Skeletal muscle cell (primary cell): ENCODE measurements at places on chromosomes 2 and 18.

- DNase-seq = no peak
Observed at GRCh38 chr2:229901819-229902218, 20.0 kb downstream of the TRIP12 start.

DNA sequence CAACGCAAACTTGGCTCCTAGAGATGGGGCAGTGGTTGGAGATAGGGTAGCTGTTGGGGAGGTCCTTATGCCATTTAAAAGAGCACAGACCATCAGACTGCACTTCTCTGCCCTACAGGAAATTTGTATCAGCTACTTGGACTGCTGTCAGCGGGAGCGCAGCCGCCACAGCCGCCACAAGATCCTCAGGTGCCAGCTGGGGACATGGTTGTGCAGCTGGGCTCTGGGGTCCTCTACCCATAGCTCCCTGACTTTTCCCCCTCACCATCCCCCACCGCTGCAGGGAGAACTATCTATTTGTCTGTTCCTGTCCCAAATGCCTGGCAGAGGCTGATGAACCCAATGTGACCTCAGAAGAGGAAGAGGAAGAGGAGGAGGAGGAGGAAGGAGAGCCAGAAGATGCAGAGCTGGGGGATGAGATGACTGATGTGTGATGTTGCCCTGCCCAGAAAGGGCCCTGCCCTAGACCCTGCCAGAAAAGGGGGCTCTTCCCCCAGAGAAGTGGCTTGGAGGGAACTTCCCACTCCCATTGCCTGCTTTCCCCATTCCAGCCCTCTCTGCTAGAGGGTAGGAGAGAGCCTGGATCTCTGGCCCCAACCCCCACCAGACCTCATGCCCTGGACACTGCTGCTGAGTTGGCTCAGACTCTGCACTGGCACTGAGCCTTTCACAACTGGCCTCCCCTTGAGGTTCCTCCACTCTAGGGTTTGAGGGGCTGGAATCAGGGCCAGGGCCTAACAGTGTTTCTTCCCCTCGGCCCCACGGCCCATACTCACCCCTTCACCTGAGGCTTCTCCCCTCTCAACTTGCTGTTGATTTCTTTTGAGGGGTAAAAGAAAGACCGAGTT, 7.3 kb downstream of the PRADC1 start:
- DNase-seq = no peak

GRCh38 chr2:5706717-5707455, 14.7 kb downstream of the SOX11 start:
- DNase-seq = no peak

GRCh38 chr2:16566701-16567100, 98.9 kb downstream of the CYRIA start:
- DNase-seq = no peak

DNA sequence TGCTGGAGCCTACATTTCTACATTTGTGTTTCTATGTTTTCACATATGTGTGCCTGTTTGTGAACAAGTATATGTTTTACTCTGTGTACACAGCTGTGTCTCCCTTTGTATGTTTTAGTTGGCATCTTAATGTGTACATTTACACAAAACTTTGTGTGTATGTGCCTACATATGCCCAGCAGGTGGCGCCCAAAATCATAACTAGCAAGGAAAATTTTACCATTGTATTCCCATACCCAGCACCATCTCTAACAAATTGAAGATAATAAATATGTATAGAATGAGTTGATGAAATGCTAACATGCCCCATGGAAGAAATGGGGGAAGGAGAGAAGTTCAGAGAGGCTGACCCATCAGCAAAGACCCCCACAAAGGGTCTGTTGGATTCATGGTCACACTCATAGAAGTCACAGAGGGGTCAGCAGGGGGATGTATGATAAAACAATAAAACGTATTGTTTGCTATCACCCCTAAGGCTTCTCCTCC, 48.1 kb downstream of the PKDCC start:
- DNase-seq = no peak

DNA sequence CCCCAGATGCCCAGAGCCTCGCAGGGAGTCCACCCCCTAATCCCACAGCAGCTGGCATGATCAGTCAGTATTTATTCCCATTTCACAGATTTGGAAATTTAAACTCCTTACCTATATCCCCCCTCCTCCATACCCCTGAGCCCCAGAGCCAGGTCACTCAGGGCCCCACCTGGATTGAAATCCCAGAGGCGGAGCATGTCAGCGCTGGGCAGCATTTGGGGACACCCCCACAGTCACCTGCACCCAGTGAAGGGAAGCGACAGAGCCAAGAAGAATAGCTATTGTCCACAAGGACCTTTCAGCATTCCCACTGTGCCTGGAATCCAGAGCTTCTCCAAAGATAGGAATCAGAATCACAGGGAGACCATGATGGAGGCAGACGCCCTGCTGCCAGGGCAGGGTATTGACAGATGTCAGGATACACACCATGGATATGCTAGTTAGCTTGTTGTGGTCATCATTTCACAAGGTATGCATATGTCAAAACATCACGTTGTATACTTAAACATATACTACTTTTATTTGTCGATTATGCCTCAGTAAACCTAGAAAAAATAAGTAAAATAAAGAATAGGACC, 968 bp upstream of the ASTL start:
- no peak for DNase-seq

- DNase-seq = no peak
Observed at GRCh38 chr2:208099682-208100470, 24.4 kb downstream of the CRYGD start.
